Esophagus squamous epithelium (tissue), 5 donors: ENCODE measurements at places on chromosomes 2 and 18.

DNA sequence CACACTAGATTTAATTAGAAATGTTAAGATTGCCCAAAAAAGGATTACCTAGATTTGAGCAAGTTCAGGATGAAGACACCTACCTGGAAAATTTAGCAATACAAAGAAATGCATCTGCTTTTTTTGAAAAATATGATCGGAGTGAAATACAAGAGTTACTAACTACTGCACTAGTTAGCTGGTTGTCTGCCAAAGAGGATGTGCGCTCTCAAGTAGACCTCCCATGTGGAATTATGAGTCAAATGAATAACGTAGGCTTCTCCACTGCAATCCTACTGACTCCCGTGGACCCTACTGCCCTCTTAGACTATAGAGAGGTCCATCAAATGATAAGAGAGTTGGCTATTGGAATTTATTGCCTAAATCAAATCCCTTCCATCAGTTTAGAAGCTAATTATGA is 2.0 kb downstream of the ANKAR start:
- DNase-seq, result no peak

DNA sequence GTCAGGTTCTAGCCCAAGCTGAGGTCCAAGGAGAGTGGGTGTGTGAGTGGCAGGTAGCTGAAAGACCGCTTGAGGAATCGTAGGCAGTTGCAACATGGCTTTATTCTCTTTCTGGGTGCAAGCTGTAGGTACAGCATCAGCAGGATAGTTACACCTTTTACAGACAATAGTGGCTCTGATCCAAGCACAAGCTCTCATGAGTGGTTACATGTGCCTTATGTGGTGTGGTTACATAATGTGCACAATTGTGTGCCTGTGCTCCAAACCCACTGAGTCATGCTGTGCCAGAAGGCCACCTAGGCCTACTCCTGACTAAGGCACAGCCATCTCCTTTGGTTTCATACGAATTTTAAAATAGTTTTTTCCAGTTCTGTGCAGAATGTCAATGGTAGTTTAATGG is 227.6 kb downstream of the SATB2 start:
- no peak for DNase-seq

GRCh38 chr2:143473216-143473615 is 344.0 kb downstream of the ARHGAP15 start:
- no peak for DNase-seq

DNA sequence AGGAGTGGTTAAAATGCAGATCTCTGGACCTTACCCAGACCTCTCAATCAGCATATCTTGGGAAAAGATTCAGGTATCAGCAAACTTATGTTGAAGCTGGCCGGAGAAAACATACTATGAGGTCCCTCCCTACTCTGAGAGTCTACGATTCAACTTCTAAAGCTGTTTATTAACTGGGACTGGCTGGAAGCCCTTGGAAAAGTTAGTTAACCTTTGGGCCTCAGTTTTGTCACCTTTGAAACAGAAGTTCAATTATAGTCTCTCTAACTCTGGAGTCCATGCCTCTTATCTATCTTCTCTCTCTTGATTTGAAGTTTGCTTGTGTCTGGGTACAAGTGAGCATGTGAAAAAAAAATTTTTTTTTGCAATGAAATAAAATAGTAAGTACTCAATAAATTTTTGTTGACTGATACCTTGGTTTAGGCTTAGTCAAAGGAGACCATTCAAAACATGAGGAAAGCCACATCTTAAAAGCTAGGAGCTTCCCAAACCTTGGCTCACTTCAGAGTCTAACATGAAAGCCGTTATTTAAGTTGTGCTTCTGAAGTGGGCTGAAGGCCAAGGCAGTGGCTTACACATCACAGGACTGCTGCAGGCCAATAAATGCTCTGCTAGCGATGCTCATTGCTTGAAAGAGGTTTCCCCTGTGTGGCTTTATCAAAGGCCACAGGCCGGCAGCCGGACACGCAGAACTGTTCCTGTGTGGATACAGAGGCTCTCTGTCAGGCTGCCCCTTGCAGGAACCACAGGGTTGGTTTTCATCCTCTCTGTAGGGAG is 110.6 kb upstream of the FAM136A start:
- no peak for DNase-seq

DNA sequence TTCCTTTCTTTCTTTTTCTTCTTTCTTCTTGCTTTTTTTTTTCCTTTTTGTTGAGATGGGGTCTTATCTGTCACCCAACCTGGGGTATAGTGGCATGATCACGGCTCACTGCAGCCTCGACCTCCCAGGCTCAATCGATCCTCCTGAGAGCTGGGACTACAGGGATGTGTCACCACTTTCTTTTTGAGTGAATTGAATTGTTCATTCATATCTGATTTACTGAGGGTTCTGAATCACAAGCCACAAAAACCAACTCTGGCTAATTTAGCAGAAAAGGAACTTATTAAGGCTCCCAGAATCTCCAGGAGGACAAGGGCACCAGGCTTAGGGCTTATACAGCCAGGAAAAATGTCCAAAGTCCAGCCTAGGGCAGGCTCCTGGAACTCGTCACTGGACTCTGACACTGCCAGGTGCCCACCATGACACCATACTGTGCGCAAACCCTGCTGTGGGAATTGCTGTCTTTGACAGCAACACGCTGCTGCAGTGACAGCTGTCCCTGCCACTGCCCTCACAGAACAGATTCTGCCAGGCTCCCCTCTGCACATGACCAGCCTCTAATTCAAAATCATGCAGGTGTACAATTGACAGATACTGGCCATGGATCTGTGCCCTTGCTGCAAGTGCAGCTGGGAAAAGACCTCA is 42.9 kb upstream of the EML6 start:
- no peak for DNase-seq

- DNase-seq, result no peak
Observed at GRCh38 chr2:239800785-239801386, 224.3 kb downstream of the NDUFA10 start.

DNA sequence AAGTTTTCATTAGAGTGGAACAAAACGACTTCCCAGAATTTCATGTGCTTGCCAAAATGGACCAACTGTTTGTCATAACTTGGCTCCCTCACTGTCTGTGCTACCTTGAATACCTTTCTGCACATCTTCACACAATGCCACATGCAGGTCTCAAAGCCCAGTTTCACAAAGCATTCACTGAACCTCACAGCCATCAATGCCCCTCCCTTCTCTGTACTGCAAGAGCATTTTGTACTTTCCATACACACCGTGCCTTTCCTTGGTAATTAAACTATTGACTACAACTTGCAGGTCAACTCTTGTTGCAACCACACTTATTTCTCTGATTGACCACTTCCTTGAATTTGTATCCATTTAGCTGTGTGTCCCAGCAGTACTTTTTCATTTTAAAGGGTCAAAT is 50.5 kb downstream of the PAX3 start:
- no peak for DNase-seq

GRCh38 chr2:200223205-200223784 is 83.2 kb upstream of the SPATS2L start:
- no peak for DNase-seq
